CD4-positive, alpha-beta T cell treated with Interleukin-4 for 1 hour (primary cell): ENCODE measurements at places on chromosomes 5 and 9.

GRCh38 chr9:137295238-137295811, 6.7 kb downstream of the NRARP start:
- DNase-seq = peak; percentile 52

DNA sequence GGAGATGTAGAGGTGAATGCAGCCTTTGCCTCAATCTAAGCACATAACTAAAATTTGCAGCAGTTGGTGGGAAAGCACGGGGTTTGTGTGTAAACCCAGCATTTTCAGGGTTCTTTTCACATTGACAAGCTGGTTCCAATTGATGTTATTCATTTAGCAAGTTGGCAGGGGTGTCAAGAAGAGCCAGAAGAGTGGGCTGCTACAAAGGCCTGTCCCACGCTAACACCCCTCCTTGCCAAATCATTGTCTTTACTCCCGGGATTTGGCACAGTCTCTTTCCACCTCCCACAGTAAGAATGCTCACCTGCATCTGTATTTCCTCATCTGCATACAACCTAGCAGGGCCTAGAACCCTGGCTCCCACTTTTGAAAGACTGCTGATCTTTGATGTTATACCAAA, 11.8 kb downstream of the RGMB start:
- no peak for DNase-seq

GRCh38 chr9:113707953-113708695, 168.0 kb upstream of the ZNF618 start:
- DNase-seq = no peak

GRCh38 chr5:114411380-114411931, 49.6 kb downstream of the KCNN2 start:
- no peak for DNase-seq

- no peak for DNase-seq
Observed at GRCh38 chr9:130042406-130042884, 544 bp downstream of the FNBP1 start.

DNA sequence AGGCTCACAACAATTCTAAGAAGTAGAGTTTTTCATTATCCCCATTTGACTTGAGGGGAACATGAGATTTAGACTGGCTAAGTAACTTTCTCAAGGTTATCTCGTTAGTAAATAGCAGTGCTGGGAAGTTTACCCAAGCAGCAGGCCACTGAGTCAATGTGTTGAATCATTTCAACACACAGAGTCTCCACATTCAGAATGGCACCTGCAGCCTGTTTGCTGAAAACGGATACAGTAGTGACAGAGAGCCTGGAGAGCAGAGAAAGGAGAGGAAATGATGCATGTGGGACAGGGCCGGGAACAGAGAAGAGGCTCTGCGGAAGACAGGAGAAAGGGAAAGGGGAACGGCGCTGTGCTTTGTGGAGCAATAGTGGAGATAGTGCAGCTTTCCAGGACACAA, 33.5 kb upstream of the ZSWIM6 start:
- DNase-seq = no peak

DNA sequence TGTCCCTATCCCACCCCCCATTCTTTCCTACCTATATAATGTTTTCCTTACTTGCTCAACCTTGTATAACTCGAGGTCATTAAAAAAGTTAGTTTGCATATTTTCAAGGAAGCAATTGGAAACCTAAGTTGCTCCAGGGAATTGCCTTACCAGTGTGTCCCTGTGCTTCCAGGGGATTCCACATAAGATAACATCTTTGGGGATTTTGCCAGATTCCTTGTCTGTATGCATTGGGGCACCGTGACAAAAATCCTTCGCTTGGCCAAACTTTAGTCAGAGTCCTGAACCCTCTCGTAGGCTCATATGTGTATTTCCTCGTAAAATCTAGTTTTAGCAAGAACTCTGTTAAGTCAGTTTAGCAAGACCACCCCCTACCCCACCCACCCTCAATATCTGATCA, 14.7 kb upstream of the OSMR start:
- DNase-seq = no peak

DNA sequence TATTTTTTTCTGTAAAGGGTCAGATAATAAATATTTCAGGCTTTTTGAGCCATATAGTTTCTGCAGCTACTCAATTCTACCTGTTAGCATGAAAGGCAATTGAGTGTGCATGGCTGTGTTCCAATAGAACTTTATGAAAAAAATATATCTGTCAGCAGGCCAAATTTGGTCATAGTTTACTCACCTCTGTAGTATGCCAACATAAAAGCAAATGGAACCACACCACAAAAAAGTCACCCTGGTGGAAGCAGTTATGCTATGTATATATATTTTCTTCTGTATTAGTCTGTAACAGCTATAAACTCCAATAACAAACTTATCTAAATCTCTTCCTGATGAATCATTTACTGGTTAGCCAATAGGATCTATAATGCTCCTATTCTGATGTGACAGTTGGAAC, 3.4 kb downstream of the SLC38A9 start:
- DNase-seq = no peak

DNA sequence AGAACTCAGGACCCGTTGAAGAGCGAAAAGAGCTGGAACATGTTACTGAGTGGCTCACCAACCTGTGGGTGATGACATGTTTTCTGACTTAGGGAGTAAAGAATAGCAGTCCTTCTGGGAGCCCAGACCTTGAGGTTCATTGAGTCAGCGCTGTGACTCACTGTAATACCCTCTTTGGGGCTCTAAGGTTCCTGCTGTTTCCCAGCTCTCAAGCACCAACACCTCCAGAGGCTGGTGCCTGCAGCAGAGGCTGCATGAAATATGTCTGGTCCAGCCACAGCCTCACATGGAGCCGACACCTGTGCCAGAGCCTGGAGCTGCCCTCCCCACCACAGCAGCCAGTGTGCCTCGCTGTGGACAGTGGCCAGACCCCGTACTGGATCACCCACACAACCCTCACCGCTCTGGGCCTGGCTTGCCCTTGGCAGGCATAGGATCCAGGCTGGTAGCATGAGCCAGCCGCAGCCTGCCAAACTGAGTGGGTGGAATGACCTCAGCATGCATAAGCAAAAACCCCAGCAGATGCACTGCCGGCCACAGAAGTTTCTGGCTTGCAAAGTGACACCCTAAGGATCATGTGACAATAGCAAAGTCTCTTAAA, 143.5 kb upstream of the MRPS30 start:
- DNase-seq = no peak

GRCh38 chr9:16521868-16522411, 348.5 kb downstream of the BNC2 start:
- no peak for DNase-seq
